ENCODE measurements at places on chromosomes 11 and 22.

GRCh38 chr11:62544581-62545436 is 1.8 kb downstream of the AHNAK start:
- DNase-seq = no peak

DNA sequence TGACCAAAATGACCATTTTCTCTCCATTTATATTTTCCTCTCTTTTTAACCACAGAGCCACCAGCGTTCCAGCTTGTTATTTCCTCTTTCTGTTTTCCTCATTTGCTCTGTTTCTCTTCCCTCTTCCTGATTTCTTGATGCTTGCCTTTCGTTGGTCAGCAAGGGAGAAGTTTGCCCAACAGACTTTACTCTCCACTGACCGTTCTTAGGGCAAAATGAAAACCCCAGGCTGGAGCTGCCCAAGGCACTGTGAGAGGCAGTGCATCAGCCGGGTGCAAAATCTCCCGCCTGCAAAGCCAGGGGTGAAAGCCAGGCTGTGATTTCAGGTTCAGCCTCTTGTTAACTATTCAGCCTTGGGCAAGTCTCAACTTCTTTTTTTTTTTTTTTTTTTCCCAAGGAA is 26.1 kb upstream of the APLP2 start:
- no peak for DNase-seq

- no peak for DNase-seq
These were observed 12.3 kb downstream of the KCNJ1 start for GRCh38 chr11:128854841-128855240.

- DNase-seq = no peak
These were observed 123.9 kb upstream of the NARS2 start for GRCh38 chr11:78698612-78699011.

GRCh38 chr11:47378010-47378835 is at the start of gene SPI1:
Gene SPI1, minus strand, starts transcription at chr11:47378547. Its CDS starts 194 bp downstream, at chr11:47378353.
- DNase-seq = no peak

DNA sequence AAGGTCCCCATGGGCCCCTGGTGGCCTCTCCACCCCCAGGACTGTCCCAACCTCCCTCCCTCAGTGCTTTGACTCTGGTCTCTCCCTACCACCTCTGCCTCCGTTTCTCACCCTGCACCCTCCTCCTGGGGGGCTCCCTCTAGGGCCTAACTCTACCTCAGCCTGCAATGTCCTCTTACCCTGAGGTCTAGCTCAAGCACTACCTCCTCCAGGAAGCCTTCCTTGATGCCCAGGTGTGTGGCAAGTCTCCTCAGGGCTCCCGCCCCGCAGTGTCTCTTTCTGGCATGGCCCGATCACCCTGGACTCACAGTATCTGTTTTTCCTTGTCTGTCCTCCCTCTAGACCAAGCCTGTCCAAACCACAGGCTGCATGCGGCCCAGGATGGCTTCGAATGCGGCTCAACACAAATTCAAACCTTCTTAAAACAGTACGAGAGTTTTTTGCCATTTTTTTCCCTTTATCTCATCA is 90.8 kb downstream of the PHF21B start:
- DNase-seq = no peak

DNA sequence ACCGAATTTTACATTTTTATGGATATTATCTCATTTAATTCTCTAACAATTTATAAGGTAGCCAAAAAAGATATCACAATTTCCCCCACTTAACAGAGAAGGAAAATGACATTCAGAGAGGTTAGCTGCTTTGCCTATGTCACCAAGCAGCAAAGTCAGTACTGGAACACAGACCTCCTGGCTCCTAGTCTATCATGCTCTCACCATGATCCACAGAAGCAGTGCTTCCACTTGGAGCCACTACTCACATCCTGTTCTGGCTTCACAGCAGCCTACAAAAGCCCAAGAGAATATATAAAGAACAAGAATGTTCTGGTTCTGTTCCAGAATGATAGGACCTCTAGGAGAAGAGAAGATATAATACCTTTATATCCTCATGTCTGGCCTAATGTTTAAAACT is 59.5 kb upstream of the SCUBE2 start:
- DNase-seq = no peak

GRCh38 chr22:17106785-17107546 is 14.2 kb downstream of the TMEM121B start:
- no peak for DNase-seq

DNA sequence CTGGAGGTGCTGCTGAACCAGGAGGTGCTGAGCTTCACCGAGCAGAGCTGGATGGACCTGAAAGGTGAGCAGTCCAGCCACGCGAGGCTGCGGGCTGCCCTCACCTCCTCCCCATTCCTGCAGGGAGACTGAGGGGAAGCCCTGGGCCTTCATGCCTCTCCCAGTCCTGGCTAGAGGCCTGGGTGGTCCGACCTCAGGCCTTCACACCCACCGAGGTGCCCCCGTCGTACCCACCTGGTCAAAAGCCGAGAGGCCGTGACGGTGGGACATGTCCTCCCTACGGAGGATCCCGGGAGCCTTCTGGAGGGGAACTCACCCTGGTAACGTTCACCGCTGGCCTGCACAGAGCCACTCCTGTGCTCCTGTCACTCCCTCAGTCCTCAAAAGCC is 5.1 kb downstream of the SUSD2 start:
- no peak for DNase-seq

Measured in NCI-H187 (cell line).